Right renal pelvis (tissue), 4 donors: ENCODE measurements at places on chromosomes 13 and 19. TPM values are rescaled to one million over a fixed set of nuclear protein-coding genes. Genes with fewer than 3 reads are reported as not detected.

DNA sequence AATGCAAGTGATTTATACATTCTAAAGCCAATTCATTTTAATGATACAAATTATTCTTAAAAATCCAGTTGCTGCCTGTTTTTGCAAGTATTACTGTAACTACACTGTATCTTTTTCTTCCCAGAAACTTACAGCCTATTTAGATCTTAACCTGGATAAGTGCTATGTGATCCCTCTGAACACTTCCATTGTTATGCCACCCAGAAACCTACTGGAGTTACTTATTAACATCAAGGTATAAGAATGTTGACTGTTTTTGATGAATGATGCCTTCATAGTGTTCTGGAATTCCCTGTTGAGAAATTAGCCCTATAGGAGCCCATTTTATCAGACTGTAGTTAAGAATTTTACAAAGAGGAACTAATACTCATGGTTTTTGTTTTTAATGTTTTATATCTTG lies 25.0 kb downstream of the ITM2B start:
- DNase-seq, result no peak

GRCh38 chr13:97512732-97513131 lies 78.8 kb downstream of the RAP2A start:
- no peak for DNase-seq

ONECUT3 gene
- 0.03 TPM for polyA plus RNA-seq

GRCh38 chr13:45406421-45406820 lies 11.8 kb downstream of the SLC25A30 start:
- DNase-seq, result no peak

DNA sequence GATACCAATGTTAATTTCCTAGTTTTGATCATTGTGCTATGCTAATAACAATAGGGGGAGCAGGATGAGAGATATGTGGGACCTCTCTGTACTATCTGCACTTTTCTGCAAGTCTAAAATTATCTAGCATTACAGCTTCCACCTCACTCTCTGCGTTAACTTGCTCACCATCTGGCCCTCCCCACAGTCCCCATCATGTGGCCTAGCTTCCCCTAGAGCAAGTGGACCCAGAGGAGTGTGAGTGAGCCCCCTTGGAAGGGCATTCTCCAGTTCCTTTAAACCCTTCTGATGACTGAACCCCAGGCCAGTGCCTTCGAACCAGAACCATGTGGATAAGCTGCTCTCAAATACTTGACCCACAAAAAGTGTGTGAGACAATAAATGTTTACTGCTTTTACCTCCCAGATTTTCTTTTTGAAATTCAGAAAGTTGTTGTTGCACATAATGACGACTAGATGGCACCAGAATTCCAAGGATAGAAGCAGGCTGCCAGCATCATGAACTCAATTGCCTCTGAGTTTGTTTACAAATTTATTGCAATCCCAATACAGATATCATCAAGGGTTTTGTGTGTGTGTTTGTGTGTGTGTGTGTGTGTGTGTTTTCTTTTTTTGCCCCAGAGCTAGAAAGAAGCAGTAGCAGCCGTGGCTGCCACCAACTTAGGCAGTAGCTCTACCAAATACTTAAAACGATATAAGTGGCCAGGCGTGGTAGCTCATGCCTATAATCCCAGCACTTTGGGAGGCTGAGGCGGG lies 49.0 kb upstream of the ZNF780A start:
- peak; percentile 10 for DNase-seq

- no peak for DNase-seq
Measured at GRCh38 chr19:55146078-55146704, 2.8 kb downstream of the TNNT1 start.

DNA sequence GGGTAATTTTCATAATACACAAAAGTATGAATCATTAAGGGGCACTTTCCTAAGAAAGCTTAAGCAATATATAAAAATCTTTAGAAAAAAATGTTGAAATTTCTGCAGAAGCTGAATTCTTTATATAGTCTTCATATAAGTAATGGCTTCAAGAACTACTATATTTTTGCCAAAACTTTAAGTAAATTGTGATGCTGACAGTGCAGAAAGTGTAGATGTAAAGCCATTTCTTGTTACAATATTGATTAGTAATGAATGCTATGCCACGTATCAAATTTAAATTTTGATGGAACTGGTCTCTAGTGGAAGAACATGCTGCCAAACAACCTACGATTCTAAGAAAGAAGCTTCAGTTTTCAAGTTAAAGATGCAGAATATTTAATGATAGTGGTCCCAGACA lies 1210.0 kb downstream of the SLITRK1 start:
- DNase-seq, result no peak

DNA sequence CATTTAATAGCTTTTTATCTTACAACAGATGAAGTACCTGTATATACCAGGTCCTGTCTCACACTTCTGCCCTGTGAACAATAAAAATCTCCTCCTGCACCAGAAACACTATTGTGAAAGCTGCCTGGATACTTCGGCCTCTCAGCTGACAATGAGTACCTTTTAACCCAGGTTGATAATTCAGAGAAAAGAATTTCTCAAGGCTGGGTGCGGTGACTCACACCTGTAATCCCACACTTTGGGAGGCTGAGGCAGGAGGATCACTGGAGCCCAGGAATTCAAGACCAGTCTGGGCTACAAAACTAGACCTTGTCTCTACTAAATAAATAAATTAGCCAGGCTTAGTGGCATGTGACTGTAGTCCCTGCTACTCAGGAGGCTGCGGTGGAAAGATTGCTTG lies 65.3 kb upstream of the TM9SF2 start:
- DNase-seq, result no peak

SPACA4 gene
- polyA plus RNA-seq, result 0.06 TPM

GRCh38 chr13:94204946-94205345 lies 274.5 kb downstream of the DCT start:
- no peak for DNase-seq

DNA sequence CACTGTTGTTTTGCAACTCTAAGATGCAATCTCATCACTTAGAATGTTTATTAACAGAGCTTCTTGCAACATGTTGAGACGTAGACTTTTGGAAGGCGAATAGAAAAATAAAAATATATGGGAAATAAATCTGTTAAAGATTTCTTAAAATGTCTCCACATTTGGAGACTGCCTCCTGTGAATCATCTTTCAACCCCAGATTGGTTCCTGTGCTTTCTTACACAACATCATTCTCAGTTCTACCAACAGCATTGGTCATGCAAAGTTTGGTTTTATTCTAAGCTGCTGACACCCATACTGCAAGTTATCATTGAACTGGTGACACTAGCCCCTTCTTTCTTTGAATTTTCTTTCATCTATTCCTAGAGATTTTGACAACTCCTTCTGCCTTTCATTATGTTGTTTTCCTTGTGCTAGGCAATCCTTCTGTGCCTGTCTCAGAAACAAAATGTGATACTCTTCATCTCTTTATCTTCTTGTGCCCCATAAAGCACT lies 1.6 kb upstream of the IGFL3 start:
- no peak for DNase-seq

DNA sequence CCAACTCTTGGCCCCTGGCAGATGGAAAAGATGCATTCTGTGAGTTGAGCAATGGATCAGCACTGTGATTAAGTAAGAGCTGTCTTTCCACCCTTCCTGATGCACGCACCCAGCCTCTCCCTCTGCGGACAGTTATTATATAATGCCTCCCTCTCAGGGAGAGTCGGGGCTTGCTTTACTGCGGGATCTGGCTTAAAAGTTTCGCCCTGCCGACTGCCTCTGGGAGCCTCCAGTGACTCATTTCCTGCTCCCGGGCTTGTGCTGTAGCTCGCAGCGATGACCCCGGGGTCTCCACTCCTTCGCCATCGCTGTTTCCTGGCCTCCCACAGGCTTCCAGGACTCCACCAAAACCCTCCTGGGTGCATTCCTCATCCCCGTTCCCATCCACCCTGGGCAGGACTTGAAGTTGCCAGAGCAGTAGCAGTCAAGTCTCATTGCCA lies 107.4 kb upstream of the SLC7A1 start:
- no peak for DNase-seq

APLP1 gene
- polyA plus RNA-seq, result 25.8 TPM

ZNF225 gene
- polyA plus RNA-seq, result 12.0 TPM

GRCh38 chr19:50624949-50625600 lies 14.6 kb downstream of the SYT3 start:
- no peak for DNase-seq

DNA sequence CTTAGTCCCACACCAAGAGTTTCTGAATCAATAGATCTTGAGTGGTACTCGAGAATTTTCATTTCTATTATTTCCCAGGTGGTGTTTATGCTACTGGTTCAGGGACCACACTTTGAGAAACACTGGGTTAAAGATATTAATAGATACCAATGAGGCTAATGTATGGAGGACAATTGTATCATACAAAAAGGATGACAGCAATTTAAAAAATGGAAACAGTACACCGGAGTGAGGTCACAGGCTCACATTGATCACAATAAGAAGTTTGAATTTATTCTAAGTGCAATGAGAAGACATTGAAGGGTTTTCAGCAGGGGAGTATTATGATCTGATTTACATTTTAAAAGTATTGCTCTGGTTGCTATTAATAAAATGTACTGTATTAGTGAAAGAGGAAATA lies 488.3 kb downstream of the PCDH17 start:
- DNase-seq, result no peak

DNA sequence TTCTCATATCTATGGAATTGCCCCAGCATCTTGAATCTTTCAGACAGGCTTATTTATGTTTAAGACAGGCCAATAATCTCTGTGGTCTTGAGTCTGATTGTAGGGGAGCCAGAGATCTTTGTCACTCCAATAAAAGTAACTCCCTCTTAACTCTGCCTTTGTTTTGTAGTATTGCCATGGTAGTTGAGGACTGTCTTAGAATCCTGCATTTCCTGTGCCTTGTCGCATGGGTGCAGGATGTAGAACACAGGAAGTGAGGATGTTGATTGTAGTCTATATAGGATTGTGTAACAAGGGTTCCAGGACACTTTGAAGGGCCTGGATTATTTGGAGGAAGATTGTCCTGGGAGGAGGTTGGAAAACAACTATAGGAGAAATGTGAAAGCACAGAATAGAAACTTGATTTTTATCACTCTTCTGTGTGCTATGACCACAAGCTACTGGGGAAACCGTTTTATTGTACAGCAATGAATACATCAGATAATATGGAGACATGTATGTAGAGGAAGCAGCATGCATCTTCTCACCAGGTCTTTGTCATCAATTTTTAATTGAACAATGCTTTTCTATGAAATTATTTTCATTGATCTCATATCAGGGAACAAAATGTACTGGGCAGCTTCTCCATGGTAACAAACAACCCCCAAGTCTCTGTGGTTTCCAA lies 411.7 kb downstream of the FGF9 start:
- no peak for DNase-seq

IL11 gene
- polyA plus RNA-seq, result 1.3 TPM
